ENCODE measurements at places on chromosomes 4 and X. TPM values are rescaled to one million over a fixed set of nuclear protein-coding genes. Genes with fewer than 3 reads are reported as not detected.

- no peak for DNase-seq
Observed at GRCh38 chr4:7411896-7412553, 22.7 kb downstream of the PSAPL1 start.

DNA sequence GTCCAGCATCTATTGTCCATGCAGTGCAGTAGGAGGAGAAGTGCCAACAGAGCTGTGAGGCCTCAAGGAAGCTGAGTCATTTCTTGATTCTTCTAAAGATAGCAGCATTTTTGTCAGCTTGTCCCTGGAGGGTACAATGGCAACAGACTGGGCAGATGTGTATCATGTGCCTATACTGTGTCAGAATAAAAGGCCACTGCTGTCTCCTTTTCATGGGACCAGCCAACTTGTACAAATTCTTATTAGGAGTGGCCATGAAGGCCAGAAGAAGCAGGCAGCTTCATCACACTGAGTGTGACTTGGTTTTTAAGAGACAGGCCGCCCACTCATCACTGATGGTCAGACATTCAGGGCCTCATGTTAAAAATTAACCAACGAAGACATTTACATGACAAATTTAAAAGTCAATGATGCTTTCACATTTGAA, 185.0 kb upstream of the FAM241A start:
- DNase-seq: no peak

DNA sequence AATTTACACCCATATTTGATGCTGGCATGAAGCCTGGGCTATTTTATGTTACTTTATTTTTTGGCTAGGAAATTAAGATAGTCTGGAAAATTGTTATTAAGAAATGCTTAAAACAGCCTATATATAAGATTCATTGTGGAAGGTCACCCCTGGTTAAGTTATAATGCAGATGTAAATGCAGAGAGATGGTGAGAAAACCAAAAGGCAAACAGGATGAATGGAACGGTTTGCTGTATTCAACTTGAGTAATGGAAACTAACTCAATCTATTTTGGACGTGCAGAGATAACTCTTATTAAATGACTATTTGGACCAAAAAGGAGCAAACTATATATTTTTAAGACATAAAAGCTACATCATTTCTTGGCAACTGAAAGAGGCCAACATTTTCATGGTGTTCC, 446.3 kb upstream of the FRG1 start:
- no peak for DNase-seq

The KCTD8 gene
- 0.35 TPM for polyA plus RNA-seq

The LANCL3 gene
- polyA plus RNA-seq: 0.30 TPM
